Hepatocyte (in vitro differentiated cells): ENCODE measurements at places on chromosomes 12 and 14. TPM values are rescaled to one million over a fixed set of nuclear protein-coding genes. Genes with fewer than 3 reads are reported as not detected.

KLHDC1 gene
- total RNA-seq, result 4.6 and 6.7 TPM in 2 replicates

SRRM4 gene
- 0.03 and 0.08 TPM in 2 replicates for total RNA-seq

AMDHD1 gene
- 2.1 and 3.5 TPM in 2 replicates for total RNA-seq

BCL11B gene
- total RNA-seq, result 1.8 and 3.2 TPM in 2 replicates

INSM2 gene
- not detected in 2 replicates for total RNA-seq

CCDC196 gene
- total RNA-seq, result not detected in 2 replicates

CMKLR1 gene
- 1.4 and 2.2 TPM in 2 replicates for total RNA-seq

TAS2R7 gene
- not detected in 2 replicates for total RNA-seq

DHRS2 gene
- total RNA-seq, result 10.4 and 13.2 TPM in 2 replicates

TAS2R46 gene
- 2.6 and 2.9 TPM in 2 replicates for total RNA-seq
